ENCODE measurements at places on chromosomes 16 and 17.

GRCh38 chr16:50535506-50536257, 12.5 kb upstream of the NKD1 start:
- no peak for DNase-seq

GRCh38 chr16:83842291-83842690, 34.5 kb downstream of the HSBP1 start:
- DNase-seq: no peak

GRCh38 chr17:67400193-67400592, 23.1 kb downstream of the PITPNC1 start:
- no peak for DNase-seq

DNA sequence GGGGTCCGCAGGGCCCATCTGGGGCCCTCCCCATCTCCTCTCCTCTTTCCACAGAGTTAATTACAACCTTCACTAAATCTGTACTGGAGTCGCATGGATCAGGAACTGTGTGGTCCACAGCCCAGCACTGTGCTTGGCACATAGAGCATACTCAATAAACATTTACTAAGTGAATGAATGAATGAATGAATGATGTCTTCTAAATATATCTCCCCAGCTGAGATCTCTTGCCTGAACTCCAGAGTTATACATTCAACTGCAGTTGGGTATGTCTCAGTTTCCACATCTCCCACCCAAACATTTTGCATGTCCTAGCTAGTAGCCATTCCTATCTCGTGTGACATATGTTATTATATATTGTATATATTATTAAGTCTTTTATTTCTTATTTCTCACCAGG, 28.7 kb upstream of the IL21R start:
- DNase-seq: no peak

GRCh38 chr17:8753976-8754440, 4.3 kb downstream of the SPDYE4 start:
- no peak for DNase-seq

DNA sequence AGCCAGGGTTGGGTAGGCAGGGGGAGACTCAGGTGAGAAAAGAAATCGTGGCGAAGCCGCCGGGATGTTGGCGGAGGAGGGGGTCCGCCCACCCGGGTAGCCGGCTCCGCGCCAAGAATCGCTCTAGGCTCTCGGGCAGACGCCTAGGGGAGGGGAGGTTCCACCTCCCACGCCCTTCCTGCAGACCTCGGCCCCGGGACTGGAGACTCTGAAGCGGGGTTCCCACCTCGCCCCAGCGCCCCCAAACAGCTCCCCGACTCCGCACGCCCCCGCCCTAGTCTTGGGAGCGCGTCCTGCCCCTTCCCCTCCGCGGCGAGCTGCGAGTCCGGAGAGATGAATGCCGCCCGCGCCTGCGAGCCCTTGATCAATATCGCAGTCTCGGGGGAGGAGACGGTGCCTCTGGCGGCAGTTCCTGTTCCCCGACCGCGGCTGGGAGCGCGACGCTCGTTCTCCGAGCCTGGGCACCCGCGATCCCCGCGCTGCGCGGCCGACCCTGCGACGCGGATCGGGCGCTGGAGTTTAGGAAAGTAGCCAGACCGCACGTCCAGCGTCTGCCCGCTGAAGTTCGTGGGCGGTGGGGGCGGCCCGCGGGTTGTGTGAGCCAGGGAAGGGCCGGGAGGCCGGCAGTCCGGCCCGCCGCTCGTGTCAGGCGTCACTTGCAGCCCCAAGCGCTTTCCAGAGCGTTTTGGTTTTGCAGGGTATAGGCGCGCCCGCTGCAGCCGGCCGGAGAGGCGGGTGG, 790 bp downstream of the CRHR1 start:
- peak; percentile 40 for DNase-seq

DNA sequence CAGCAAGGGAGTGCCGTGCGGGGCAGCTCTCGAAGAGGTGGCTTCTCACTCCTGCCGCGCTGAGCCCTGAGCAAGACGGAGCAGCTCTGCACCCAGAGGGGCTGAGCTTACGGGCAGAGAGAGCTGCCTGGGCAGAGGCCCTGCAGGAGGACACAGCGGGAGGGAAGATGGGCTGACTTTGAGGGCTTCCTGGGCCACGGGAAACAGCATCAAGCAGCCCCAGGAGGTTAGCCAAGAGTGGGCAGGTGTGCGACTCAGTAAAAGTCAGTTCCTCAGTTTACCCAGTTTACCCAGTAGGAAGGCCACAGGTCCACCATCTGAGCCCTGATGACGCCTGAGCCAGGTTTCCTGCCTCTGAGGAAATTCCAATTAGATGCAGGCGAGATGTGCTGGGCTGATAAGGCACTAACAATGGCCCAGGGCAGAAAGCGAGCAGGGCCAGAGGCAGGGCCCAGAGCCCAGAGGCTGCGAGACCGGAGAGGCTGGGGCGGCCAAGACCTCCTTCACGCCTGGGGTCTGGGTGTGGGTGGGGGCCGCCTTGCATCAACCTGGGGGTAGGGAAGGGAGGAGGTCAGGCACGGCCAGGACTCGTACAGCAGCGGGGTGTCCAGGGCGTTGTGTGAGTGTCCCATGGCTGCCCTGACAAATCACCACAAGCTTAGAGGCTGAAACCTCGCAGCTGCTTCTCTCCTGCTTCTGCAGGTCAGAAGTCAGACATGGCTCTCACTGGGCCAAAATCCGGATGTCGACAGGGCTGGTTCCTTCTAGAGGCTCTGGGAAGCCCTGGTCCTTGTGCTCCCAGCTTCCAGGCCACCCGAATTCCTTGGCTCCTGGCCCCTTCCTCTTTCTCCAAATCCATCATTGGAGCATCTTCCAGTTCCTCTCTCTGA, 32.0 kb upstream of the CIBAR2 start:
- DNase-seq: no peak

DNA sequence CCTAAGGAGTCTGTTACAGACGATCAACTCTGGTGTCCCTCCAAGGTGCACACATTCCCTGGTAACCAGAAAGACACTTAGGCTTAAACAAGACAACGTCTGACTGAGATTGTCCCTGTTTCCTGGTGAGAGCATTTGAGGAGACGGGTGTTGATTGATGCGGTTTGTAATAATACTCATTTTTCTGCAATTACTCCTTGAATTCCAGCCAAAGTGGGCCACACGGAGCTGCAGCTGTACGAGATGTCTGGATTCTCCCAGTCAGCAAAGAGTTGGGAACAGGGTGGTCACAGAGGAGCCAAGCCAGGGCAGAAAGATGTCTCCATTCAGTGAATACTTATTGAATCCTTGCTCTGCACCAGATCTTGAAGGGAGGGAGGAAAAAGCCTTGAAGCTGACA, 30.9 kb upstream of the CES5A start:
- no peak for DNase-seq
